ENCODE measurements at places on chromosomes 7 and 10.
A peak's percentile ranks its signal among the peaks of the same experiment; 100 is the strongest.

DNA sequence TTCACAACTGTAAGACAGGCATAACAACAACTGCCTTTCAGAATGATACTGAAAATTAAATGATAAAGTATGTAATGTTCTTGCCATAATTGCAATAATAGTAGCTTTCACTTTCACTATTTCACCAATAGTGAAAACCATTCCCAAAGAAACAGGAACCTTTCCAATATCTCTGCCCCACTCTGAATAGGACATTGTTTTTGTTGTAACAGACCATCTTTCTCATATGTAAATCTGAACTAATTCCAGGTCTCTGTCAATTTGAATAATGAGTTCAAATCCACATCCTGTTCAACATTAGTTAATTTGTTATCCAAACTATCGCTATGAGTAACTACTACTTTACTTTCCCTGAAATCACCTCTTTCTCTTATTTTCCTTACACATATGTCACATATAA, 148.0 kb downstream of the LRRN3 start:
- DNase-seq, result no peak

- DNase-seq, result no peak
These were observed 2.7 kb downstream of the SND1 start for GRCh38 chr7:127654404-127655394.

DNA sequence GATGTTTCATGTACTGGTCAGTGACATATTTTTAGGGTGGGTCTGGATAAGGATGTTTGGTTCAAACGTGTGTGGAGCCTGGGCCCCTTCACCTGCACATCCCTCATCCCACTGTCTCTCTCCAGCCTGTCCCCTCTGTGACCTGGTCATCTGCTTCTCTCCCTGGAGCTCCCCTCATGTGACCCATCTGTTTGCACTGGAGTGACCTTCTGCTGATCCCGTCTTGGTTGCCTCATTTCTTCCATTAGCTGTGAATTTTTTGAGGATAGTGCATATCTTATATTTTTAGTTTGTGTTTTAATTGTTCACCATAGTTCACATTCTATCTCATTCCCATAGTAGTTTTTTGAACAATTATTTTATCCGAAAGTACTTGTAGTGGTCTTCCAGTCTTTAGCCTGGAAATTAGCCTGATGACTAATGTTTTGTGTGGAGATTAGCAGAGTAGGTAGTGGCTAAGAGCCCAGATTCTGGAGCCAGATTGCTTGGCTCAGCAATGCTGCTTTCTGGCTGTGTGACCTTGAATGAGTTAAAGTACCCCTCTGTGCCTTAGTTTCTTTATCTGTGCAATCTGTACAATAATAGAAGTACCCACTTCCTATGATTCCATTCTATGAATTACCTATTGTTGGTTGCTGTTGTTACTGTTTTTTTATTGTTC, 224.5 kb downstream of the LRMDA start:
- no peak for DNase-seq

DNA sequence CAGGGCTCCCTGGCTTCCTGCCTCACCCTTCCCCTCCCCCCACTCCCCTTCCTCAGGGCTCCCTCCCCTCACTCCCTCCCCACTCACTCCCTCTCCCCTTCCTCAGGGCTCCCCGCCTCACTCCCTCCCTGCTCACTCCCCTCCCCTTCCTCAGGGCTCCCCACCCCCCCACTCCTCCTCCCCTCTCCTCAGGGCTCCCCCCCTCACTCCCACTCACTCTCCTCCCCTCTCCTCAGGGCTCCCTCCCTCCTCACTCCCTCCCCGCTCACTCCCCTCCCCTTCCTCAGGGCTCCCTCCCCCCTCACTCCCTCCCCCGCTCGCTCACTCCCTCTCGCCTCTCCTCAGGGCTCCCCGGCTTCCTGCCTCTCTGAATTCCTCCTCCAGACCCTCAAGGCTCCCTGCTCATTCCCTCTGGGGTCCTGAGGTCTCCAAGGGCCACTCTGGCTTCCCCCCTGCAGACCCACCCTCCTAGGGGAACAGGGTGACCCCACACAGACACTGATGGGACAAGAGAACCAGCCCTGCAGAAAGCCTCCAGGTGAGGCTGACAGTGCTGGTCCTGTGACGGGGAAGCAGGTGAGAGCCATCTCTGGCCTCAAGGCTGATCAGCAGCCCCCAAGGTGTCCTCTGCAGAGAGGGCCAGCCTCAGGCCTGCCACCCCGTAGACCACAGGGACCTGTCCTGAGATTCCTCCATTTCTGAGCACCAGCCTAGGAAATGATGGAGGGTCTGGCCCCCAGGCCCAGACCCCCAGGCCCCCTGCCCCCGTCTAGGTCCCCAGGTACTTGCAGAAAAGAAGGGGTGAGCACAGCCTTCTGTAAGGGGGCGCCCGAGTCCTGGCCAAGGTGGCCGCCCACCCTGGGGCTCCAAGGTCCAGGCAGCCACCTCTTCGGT, 47.2 kb downstream of the PWWP2B start:
- DNase-seq, result no peak

DNA sequence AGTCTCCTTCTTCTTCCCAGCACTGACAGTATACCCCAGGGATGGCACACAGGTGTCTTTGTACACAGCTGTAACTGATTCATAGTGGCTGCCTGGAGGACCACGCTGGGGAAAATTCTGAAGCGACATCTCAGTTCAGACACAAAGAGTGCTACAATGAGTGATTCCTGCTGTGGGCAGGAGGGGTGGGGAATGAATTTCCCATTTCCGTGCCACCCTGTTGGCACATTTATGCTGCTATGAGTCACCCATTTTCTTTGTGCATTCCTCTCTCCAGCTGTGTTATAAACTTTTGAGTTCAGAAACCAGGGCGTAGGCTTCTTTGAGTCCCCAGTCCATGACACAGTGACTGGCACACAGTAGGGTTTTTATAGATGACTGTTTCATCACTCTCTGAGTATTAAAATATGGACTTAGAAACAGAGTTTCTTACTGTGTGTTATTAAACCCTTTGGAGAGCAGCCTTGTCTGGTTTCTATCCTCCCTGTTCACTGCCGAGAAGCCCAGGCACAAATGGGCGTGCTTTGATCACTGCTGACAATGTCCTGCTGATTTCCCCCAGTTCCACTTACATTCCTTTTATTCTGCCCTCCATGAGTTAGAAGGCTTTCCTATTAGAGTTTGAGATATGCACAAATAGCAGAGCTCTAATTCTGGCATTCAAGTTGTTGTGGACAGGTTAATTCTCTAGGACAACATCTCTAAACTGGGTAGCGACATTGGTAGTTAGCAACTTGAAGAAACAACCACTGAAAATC, 24.0 kb upstream of the NPS start:
- DNase-seq, result no peak

GRCh38 chr10:13165177-13165576, 3.8 kb downstream of the MCM10 start:
- no peak for DNase-seq

DNA sequence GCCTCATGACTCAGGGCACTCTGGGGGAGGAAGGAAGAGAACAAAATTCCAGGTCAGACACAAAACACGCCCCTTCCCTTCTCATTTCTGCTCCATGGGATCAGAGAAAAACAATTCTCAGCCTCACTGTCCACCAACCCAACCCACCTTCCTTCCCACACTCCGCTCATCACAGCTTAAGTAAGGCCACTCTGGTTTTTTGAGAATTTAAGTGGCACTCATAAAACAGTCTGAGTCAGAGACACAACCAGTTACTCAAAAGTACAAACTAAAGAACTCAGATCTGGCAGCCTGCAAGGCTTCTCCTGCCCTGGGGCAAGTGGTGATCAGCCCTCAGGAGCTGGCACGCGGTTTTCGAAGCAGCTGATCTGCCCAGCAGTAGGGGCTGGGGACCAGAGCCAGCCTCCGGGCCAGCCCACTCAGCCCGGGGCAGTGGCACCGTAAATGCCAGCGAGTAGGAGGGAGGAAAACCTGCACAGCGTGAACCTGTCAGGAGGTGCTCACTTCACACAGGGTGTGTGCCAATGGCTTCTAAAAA, 39.1 kb upstream of the ABLIM1 start:
- no peak for DNase-seq

DNA sequence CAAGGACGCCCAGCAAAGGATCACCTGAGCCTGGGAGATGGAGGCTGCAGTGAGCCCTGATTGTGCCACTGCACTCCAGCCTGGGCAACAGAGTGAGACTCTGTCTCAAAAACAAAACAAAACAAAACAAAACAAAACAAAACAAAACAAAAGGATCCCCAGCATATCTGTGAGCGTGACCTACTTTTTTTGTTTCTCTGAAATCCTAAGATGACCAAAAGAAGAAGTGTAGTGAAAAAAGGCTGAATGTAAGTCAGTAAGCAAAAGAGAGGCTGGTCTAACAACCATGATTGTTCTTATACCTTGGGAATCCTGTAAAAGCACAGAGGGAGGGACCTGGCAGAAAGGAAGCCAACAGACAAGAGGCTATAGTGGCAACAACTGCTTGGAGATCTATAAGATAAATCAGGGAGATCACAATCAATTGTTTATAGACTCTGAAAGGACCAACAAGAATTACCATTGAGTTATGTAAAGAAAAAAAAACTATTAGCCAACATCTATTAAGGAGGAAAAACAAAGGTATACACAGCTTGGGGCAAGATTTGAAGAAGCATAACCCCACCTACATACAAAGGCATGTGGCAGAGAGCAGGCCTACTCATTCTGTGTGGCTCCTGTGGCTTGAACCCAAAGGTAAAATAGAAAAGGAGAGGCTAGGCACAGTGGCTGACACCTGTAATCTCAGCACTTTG, 255.2 kb upstream of the KLF14 start:
- DNase-seq, result no peak

DNA sequence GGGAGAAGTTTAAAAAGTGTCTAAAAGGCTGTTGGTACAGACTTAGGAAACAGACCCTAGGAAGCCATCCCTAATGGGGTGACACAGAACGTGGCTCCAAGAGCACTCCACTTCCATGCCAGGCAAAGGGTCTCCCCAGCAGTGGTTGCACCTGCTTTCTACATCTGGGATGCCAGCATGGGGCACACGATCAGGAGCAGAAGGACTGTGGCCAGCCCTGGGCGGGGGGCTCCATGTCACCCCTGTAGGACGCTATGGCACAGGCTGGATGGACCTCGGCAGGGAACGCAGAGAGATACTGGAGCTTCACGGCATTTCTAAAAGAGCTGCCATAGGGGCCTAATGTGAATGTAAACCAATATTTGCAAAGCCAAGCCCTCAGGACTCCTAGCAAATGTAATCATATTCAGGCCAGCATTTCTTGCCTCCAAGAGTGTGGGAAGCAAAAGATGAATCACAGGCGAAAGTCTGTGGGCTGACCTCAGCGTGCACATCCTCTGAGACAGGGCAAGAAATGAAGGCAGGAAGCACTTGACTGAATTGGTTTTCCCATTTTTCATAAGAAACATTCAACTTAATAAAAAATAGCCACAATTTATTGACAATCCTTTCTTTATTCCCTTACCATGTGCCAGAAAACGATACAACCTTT, 93.9 kb downstream of the ATXN7L1 start:
- DNase-seq, result peak; percentile 48

GRCh38 chr7:102303669-102304422, 17.2 kb downstream of the SH2B2 start:
- DNase-seq, result no peak

DNA sequence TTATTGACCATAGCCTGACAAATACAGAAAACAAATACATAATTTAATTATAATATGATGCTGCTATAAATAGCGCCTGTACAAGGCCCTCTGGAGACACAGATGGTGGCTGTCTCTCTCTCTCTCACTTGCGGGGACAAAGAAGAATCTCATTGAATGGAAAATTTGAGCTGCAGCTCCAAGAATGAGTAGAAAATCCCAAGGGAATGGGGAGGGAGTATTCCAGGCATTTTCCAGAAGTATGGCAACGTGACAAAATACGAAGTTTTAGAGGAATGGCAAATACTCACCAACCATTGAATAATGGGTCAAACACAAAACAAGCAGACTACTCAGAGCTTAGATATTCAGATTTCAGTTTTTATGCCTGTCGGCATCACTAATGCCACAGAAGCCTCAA, 179.9 kb downstream of the NRP1 start:
- no peak for DNase-seq

DNA sequence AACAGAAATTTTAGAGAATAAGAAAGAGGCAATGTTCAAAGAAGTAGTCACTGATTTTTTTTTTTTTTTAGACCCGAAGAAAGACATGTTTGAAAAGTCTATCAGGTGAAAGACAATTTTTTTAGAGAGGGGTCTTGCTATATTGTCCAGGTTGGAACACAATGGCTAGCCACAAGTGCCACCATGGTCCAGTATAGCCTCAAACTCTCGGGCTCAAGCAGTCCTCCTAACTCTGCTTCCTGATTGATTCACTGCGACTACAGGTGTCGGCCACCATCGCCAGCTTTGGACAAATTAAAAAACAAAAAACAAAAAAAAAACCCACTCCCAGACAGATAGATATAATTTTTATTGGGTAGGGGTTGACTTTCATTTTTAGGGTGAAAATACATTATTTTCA, 22.3 kb downstream of the FAM149B1 start:
- no peak for DNase-seq

DNA sequence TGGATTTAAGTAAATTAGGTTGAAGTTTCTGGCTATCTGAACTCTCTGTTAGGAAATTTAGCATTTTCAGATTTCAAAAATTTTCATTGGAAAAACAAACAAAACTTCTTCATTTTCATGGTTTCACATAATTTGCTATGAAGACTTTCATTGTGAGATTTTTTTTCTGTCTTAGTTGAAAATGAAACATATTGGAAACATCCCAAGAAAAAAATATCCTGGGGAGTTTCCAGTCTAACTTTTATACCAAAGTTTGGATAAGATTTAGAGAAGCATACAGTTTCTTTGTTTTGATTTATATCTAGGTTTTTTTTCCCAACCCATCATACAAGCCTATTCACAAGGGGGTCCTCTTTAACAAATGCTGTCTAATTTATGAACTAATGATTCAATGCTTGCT, 300.5 kb upstream of the SEMA3A start:
- DNase-seq, result no peak

- no peak for DNase-seq
These were observed 559.2 kb downstream of the PTPRN2 start for GRCh38 chr7:158028290-158028941.

DNA sequence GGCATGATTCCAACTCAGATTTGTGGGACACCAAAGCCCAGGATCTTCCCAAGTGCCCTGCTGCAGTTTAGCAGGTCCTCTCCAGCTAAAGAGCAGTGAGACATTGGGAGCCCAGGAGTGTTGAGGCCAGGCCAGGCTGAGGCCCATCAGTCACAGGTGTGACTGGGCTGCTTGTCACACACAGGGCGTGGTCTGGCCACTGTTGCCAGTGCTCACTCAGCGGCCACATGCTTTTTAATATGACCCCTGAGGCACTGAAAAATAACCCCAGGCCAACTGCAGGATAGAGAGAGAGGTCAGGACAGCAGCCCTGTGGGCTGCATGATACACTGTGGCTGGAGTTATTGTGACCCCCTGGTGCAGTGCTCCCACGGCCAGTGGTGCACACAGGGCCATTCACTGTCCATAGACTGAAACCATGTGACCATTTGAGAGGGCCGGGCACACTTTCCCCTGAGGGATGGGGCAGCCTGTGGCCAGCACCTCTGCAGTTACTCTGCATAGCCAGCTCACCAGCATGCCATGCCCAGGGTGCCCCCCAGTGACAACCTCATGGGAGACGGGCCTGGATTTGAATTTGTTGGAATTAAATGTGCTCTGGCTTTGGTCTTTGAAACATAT, 4.2 kb downstream of the GDF2 start:
- DNase-seq, result no peak

- no peak for DNase-seq
These were observed 757 bp upstream of the PALS2 start for GRCh38 chr7:24572393-24572996.

GRCh38 chr7:98287486-98287959, 6.0 kb downstream of the BRI3 start:
- no peak for DNase-seq
